ENCODE measurements at places on chromosomes 7 and 10.
A peak's percentile ranks its signal among the peaks of the same experiment; 100 is the strongest.

DNA sequence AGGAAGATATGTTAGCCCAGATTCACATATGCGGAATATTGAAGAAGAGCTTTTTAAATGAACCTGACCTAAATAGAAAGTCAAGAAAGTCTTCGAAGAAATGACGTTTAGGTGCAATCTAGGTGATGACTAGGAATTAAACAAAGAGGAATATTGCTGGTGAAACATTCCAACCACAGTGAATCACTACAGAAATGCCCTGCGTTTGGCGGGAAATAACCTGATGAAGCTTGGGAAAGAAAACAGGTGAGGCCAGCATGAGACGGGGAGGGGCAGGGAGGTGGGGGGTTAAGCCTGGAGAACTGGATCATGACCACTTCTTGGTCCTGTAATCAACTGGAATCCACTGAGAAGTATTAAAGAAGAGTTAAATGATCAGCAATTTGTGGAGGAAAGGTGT lies 299.4 kb upstream of the VSTM2A start:
- no peaks in the 10 kb centered on the region for H3K4me1 ChIP-seq
- no peak for DNase-seq
- H3K27me3 ChIP-seq, result no peaks in the 10 kb centered on the region
- no peak overlapping the region for H3K4me3 ChIP-seq
- no peaks in the 10 kb centered on the region for H3K36me3 ChIP-seq

DNA sequence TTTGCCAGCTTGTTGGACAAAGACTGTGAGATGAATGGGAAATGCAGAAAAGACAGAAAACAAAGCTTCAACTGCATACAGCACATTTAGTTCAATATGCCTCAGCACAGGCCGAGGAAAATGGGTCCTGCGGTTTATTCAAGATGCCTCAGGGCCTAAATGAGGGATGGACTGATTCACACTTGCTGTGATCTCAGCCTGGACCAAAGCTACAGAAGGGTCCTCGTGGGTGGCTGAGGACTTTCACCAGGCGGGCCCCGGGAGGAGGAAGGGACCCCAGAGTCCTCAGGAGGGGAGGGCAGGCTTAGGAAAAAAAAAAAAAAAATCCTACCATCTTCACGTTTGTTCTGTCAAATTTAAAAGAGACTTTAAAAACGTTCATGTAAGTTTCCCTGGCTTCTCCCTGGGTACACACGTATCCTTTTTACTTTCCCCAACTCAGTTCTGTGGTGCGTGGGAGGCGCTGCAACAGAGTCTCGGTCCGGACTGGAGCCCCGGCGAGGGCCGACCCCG lies 624 bp upstream of the ZNF783 start:
- DNase-seq, result peak; percentile 51
- peak overlapping the region; percentile 85 for H3K27ac ChIP-seq
- peaks cover 10% of the 10 kb centered on the region for H3K36me3 ChIP-seq
- H3K27me3 ChIP-seq, result no peaks in the 10 kb centered on the region
- H3K4me1 ChIP-seq, result peaks cover 6% of the 10 kb centered on the region

DNA sequence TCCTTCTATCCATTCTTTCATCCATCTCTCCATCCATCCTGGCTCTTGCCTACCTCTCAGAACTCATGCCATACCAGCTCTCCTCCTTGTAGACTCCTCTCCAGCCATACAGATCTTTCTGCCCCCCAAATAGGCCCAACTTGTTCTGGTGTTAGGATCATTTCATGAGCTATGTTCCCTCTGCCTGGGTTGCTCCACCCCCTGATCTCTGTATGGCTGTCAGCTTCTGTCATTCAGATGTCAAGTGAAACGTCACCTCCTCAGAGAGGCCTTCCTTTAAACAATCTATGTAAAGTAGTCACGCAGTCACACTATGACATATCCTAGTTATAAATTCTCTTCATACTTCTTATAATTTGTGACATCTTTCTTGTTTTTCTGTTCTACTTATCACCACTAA lies 42.3 kb upstream of the PNLIPRP3 start:
- no peaks in the 10 kb centered on the region for H3K36me3 ChIP-seq
- no peak overlapping the region for H3K27ac ChIP-seq
- no peaks in the 10 kb centered on the region for H3K27me3 ChIP-seq
- no peak for DNase-seq

DNA sequence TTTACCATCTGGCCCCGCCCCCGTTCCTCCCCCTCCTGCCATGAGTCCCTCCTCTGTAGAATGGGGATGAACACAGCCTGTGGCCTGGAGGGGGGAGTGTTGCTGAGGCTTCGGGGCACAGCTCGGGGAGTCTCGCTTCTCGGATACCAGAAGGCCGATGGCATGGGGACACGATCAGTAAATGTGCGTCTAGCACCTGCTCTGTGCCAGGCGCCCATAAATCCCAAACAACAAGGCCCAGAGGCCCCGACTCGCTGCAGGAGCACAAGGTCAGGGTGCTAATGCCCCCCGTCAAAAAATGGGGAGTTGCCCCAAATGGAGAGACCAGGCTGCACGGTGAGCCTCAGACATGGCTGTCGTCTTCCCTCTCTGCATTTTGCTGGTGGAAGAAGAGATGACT lies 40.7 kb downstream of the JAKMIP3 start:
- no peak for DNase-seq
- H3K4me3 ChIP-seq, result no peak overlapping the region
- no peaks in the 10 kb centered on the region for H3K27me3 ChIP-seq
- peaks cover 2% of the 10 kb centered on the region for H3K4me1 ChIP-seq

GRCh38 chr7:149624006-149624405 lies 126.4 kb upstream of the ZNF746 start:
- DNase-seq, result peak; percentile 34
- peak overlapping the region; percentile 65 for H3K27ac ChIP-seq
- peaks cover 19% of the 10 kb centered on the region for H3K36me3 ChIP-seq
- H3K27me3 ChIP-seq, result peaks cover 10% of the 10 kb centered on the region
